ENCODE measurements at places on chromosomes 6 and 20.
A peak's percentile ranks its signal among the peaks of the same experiment; 100 is the strongest.

GRCh38 chr6:46281110-46281509 is 110.3 kb upstream of the ENPP5 start:
- no peak for DNase-seq

DNA sequence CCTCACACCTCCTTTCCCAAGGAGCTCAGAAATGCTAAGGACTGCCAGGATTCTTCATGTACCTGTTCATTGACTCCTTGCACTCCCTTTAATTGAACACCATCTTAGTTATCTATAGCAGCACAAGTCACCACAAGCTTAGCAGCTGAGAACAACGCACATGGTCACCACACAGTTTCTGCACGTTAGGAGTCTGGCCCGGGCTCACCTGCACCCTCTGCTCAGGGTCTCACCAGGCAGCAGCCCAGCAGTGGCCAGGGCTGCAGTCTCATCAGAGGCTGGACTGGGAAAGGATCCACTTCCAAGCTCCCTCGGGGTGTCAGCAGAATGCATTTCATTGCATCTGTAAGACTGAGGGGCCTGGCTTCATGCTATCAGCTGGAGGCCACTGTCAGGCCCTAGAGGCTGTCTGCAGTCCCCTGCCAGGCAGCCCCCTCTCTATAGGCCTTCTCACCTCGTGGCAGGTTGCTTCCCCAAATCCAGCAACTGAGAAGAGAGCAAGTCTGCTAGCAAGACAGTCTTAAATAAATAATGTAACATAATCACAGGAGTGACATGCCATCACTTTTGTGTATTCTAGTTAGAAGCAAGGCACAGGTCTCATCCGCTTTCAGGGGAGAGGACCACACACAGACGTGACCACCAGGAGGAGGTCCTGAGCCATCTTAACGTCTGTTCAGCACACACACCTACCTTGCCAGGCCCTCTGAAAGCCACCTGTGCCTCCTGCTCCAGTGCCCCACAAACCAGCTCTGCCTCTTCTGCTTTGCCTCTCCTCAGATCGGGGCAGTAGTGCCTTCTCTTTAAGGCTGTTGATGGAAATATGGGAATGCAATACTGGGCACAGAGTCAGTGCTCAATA is 165.2 kb upstream of the CST7 start:
- DNase-seq = no peak

- DNase-seq = peak; percentile 36
Measured at GRCh38 chr6:53492860-53493634, 51.9 kb downstream of the GCLC start.

DNA sequence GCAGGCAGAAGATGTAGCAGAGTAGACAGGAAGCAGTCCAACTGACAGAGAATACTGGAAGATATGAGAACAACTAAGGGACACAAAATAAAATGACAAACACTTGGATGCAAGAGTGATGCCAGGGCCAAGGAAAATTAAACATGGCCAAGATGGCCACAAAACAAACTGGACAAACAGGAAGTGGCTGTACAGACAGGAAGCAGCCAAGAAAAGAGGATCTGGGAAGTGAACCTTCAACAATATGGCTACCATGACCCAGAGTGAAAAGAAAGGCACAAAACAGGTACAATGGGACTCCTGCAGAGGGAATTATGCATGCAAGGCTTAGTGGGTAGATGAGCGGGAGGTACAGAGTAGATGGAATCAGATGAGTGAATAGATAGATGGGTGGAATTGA is 29.1 kb downstream of the HLA-DPB1 start:
- DNase-seq = no peak

- DNase-seq = peak; percentile 55
Measured at GRCh38 chr6:106979435-106979884, 4.9 kb upstream of the CD24 start.

- no peak for DNase-seq
Measured at GRCh38 chr6:125312478-125312877, 10.7 kb upstream of the HDDC2 start.

- DNase-seq = no peak
Measured at GRCh38 chr6:107811591-107812218, 12.4 kb downstream of the SCML4 start.

DNA sequence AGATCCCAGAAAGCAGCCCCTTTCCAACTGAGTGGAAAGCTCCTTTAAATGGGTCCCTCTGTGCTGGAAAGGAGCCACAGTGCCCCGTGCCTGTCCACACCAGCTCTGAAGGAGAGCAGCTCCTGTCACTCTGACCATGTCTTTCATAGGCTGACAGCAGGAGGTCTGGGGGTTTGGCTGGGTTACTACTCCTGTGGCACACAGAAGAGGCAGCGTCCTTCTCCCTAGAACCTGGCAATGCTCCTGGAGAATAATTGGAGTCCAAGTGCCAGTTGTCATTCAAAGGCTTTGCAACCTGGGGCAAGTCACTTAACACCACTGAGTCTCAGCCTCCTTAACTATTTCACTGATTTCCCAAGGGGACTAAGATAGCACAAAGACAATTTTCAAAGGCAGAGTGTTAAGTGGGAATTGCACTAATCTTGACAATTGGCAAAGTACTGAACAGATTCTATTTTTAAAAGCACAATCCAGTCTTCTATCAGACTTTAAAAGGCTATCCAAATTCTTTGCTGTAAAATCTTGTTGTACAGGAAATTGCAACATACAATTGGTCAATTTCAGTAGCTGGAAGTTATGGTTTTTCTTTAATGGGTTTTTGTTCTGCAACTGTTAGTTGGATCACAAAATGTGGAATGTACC is 457.2 kb downstream of the KIF16B start:
- DNase-seq = no peak

DNA sequence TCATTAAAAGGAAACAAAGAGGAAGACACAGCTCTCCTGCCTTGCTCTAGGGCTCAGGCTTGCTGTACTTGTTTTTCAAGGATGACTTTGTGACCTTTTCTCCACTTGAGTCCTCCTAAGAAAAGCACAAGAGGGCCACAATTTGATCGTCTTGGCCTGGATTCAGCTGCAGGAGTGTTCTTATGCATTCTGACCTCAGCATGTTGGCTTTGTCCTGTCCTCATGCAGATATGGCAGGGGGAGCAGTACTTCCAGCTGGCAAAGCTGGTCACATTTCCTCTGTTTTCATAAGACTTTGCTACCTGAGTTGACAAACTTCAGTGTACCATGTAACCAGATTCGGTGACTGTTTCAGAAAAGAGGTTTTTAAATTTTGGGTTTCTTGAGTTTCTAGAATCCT is 30.8 kb downstream of the KDM1B start:
- DNase-seq = no peak

DNA sequence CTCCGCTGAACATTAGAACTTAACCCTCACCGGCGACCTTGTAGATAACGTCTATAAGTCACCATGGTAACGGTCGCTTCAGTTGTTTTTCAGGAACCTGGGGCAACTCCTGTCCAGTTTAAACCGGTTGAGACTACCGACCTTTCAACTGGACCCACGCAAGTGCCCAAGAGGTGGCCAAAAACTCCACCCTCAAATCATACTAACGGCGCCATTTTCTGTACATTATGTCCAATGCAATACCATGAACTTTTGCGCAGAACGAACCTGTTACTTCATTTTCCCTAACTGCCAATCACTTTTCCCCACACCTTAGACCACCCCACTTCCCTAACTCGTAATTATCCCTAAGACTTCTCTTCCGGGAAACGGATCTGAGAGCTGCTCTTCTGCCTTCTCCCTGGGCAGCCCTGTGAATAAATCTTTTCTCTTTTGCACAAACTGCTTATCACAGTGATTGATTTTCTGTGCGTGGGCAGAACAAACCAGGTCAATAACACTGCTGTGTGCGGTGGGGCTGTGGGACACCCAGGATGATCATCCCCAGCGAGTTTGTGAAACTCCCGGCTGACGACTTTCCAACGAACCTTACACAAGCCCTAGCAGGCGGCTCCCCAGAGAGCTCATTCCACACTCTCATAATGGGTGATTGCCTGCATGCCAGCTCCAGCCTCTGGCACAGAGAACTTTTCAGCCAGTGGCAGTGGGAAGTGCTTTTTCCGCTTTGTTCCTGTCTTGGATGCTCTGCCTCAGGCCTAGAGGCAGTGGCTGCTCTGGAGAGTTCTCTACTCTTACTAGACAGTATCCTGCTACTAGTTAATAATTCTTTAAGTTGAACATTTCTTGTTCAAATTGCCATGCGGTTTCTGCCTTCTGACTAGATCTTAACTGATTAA is 28.6 kb downstream of the GPX5 start:
- DNase-seq = no peak

GRCh38 chr6:37717836-37718251 is 20.2 kb upstream of the MDGA1 start:
- DNase-seq = no peak

GRCh38 chr6:112990971-112991370 is 643.8 kb downstream of the RFPL4B start:
- peak; percentile 6 for DNase-seq

- DNase-seq = no peak
Measured at GRCh38 chr6:25369036-25369432, 89.9 kb downstream of the CARMIL1 start.

- no peak for DNase-seq
Measured at GRCh38 chr6:159578629-159579028, 114.4 kb downstream of the SOD2 start.

DNA sequence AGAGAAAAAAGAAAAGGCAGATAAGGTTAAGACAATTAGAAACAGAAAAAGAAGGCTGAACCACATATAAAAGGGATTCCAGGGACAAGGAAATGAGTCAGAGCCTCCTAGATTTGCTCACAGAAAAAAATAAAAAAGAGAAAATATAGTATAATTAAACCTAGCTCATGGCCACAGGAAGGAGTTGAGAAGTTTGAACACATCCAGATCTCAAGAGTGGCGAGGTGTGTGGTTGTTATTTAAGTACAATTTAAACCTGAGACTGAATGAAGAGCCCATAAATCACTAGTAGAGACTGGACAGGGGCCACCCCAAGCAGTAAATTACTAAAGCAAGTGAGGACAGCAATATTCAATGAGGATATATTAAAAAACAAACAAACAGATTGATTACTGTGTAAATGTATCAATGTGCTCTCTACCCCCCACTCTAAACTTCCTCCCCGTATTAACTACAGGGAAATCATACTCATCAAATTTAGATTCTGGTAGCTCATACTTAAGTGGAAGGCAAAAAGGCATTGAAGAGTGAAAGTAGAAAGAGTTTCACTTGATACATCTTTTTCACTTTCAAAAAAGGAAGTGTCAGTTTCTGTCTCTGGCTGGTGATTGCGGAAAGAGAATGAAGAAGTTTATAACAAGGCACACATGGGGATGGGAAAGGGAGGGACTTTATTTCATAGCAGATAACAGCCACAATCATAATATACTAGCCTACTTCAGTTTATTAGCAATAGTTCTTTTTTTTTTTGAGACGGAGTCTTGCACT is 49.3 kb upstream of the SCAF8 start:
- no peak for DNase-seq

GRCh38 chr6:101413773-101414172 is 20.3 kb downstream of the GRIK2 start:
- DNase-seq = no peak

DNA sequence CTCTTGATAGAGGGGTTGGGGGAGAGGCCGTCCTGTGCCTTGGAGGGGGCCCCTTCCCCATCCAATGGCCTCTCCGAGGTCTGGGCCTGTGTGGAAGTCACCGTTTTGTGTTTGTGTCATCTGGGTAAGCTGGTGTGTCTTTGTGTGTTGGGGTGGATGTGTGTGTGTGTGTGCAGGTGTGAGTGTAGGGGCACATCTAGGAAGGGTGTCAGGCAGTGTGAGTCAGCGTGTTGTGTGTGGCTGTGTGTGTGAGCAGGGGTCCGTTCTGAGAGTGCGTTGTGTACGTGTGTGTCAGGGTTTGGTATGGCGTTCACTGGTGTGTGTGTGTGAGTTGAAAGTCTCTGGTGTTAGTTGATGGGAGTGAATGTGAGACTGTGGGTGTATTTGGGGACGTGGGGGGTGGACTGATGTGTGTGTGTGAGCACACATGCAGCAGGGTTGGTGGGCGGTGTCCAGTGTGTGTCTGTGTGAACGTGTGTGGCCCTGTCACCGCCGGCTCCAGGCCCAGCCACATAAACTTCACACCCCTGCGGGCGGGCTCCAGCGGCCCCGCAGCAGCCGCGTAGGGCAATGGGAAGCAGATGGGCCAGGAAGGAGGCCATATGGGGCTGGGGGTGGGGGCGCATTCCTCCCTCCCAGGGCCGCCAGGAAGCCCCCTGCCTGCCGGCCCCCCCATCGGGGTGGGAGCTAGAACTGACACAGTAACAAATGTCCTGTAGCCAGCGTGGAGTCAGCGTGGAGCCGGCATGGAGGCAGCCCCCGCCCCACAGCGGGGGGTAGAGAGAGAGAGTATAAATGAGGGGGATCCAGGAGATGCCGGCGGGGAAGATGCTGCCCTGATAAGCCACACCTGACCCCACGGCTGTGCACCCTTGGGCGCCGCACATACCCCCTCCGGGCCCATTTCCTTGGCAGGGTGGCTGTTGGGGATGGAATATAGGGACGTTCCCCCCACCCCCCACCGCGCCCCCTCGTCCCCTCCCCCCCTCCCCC is 32.1 kb downstream of the SNAI1 start:
- no peak for DNase-seq

GRCh38 chr6:126886106-126886505 is 232.4 kb upstream of the RSPO3 start:
- DNase-seq = no peak

DNA sequence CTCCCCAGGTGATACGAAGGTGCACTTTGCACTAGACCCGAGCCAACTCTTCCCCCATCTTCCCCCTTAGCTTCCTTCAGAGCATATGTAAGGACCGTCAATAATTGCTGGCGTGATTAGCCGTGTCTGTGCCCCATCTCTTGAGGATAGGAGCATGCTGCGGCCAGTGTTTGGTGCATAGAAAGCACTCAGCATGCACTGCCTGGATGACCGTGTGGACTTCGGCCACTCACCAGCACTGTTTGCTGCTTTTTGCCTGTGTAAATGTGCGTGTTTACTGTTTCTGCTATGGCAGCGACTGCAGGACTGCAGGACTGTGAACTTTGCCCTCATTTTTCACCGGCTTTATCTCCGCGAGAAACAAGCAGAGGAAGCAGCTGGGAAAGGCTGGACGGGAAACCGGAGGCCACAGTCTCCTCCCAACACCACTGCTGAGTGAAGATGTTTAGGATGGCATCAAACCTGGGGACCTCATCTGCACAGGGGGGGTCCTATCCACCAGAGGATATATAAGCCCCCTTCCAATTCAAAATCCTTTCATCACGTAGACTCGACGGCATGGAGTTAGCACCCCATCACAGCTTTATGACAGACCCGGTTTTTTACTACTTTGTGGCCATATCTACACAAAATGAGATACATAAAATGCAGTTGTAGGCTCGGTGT is 150.6 kb upstream of the AFDN start:
- DNase-seq = no peak

GRCh38 chr6:109291902-109292301 is 90.4 kb downstream of the CD164 start:
- DNase-seq = no peak

DNA sequence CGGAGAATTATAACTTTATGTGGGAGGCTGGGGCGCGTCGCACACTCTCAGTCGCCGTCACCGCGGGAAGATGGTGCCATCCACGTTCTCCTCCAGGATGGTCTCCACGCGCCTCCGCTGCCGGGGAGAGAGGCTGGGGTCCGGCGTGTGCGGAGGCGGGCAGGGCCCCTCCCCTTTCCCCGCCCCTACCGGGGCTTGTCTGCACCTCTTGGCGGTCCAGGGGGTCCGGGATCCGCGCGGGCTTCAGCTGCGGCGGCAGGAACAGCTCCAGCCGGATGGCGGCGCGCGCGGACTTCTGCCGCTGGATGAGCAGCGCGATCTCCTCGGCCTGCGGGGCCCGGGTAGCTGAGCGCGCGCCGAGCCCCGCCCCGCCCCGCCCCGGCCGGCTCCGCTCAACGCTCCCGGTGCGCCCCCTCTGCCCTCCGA is 807 bp downstream of the LKAAEAR1 start:
- no peak for DNase-seq
